ENCODE measurements at places on chromosomes 12 and 14.
A peak's percentile ranks its signal among the peaks of the same experiment; 100 is the strongest.

GRCh38 chr14:96053248-96053599, 14.1 kb downstream of the C14orf132 start:
- no peak for DNase-seq

DNA sequence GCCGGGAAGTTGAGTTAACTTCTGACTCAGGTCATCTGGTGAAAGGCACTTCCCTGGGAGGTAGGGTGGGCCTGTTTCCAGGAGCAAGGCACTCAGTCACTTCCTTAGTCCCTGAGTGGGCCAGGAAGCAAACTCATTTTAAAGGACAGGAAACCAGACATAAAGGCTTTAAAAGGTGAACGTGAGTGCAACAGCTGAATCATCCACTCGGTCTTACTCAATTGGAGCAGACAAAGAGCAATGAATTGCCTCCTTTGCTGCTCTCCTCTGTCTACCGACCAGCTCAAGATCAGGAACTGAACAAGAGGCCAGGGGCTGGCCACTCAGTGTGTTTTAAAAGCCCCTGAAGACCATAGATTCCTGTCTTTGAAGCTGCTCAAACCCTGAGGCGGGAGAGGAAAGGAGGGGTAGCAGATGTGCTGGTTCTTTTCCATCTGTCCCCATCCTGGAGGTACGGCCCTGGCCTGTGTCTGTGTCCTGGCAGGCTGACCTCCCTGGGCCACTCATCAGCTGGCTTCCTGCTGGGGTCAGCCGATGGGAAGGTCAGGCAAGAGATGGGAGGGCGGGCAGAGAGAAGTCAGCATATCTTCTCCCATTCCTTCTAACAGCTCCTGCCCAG, 148.9 kb downstream of the PPM1H start:
- peak; percentile 71 for DNase-seq

DNA sequence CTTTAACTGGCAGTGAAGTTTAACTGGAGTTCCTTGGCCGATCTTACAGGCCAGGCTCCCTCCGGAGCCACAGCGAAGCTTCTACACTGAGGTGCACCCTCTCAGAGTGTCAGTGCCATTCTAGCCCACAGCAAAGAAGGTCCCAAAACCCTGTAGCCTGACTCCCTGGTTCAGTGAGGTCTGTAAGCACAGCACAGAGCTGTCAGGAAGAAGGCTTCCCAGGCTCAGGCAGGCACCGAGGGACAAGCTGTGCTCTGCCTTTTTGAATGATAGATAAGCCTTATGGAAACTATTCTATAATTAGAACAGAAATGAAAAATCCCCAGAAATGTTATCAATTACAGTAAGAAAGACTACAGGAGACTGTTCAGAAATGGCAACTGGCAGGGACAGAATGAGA, 40.2 kb downstream of the MOK start:
- DNase-seq: no peak

DNA sequence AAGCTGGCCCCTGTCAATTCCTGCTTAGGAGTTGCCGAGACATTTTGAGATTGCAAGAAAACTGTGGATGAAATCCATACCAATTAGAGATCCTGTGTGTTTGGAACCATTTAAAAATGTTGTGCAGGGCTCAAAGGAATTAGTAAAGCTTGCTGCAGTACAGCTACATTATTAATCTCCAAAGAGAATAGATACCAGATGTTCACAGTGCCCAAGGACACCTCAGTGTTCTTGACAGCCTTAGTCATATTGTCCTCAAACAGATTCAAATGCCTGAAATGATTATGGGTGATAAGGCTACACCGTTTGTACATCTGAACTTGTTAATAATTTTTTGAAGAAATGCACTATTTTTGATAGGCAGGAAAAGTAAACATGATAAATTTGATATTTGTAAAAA, 164.6 kb downstream of the MSRB3 start:
- no peak for DNase-seq

DNA sequence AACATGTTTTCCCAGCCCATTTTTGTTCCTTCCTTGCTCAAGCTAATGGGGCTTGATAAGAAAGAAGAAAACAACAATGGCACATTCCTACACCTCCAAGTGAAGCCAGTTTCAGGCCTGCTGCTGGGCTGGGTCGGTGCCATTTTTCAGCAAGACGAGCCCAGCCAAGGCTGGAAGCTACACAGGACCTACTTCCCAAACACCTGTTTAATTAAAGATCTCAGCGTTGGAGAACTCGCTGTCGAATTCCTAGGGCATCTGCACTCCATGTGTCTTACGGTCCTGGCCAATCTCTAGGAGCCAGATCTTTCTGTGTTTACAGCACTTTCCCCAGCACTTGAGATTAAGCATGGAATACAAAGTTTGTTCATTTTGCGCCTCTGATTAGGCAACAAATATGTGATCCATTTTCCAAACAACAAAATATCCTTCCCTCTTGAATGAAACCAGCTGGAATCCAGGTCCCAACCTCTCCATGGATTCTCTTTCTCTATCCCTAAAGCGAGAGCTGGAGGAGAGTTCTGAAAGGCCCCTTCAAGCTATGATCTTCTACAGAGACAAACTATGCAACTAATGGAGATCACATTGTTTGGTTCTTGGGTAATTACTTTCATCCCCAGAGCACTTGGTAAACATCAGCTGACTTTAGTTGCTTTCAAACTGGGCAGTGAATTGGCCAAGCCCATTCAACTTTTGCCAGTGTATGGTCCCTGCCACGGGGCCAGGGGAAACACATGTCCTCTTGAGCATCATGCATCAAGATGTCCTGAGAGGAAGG, 34.3 kb upstream of the TC2N start:
- DNase-seq: no peak

GRCh38 chr14:92649934-92650545, 98.4 kb downstream of the LGMN start:
- DNase-seq: peak; percentile 98
